ENCODE measurements at places on chromosomes 1 and 21. TPM values are rescaled to one million over a fixed set of nuclear protein-coding genes. Genes with fewer than 3 reads are reported as not detected.

VASH2 gene
- total RNA-seq: not detected

KCNJ9 gene
- total RNA-seq: not detected

TNFRSF8 gene
- under 0.01 TPM for total RNA-seq

EXTL1 gene
- 0.43 TPM for total RNA-seq

C1orf116 gene
- total RNA-seq: not detected

RGS5 gene
- total RNA-seq: 2.2 TPM

LRIG2 gene
- 21.2 TPM for total RNA-seq

SRM gene
- total RNA-seq: 65.0 TPM

ZNF326 gene
- 9.2 TPM for total RNA-seq

RBM15 gene
- total RNA-seq: 65.6 TPM

CELA3B gene
- not detected for total RNA-seq

LCE1F gene
- not detected for total RNA-seq

TBX15 gene
- under 0.01 TPM for total RNA-seq

CYP4Z1 gene
- not detected for total RNA-seq

LCE2A gene
- total RNA-seq: not detected

RGS4 gene
- 538 TPM for total RNA-seq

HCRTR1 gene
- not detected for total RNA-seq

KDM5B gene
- total RNA-seq: 101 TPM

TMPRSS3 gene
- not detected for total RNA-seq

DCDC2B gene
- not detected for total RNA-seq

BMP8B gene
- total RNA-seq: 0.14 TPM

DYRK3 gene
- total RNA-seq: 41.4 TPM

OR2G6 gene
- total RNA-seq: under 0.01 TPM

NCSTN gene
- total RNA-seq: 99.5 TPM

RNF186 gene
- not detected for total RNA-seq

CCDC190 gene
- total RNA-seq: not detected
